NCI-H2107 (cell line): ENCODE measurements at places on chromosomes 4 and X.

GRCh38 chr4:2383760-2384159 is 34.7 kb downstream of the ZFYVE28 start:
- DNase-seq, result no peak

DNA sequence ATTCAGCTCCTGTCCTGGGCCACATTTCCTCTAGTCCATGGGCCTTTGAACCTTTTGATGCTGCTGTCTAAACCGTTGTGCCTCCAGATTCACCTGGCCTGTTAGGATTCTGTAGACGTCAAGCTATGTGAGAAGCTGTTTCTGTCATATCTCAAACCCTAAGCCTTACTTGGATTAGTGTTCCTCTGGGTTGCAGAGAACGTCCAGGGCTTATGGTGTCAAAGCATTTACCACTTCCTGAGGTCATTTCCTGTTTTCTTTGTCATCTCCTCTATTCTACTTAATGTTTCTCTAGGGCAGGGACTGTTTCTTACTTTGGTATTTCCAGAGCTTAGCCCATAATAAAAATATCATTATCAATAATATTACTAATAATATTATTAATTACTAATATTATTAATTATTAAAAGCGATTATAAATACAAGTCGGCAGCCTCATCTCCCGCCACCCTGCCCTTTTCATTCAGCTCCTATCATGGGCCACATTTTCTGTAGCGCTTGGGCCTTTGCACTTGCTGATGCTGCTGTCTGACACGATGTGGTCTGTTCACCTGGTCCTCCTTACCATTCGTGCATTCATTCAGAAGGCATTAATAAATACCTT is 19.1 kb downstream of the PRIMPOL start:
- no peak for DNase-seq

DNA sequence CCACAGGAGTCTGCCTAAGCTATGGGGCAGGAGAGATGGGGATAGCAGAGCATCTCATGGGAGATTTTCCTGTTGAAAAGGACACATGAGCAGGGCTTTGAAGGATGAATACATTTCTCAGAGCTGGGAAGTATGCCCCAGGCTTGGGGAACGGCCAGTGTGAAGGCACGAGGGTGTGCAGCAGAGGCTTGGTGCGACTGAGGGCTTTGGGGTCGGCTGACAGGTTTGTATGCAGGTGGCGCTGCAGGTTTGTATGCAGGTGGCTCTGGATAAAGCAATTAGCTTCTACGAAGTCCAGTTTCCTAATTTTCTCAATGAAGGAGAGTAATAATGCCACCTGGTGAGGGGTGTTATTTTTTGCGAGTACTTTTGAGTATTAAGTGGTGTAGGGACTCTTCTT is 6.8 kb upstream of the KIAA0232 start:
- no peak for DNase-seq

GRCh38 chr4:47835494-47835893 is 2.4 kb downstream of the CORIN start:
- DNase-seq, result no peak

- DNase-seq, result no peak
Measured at GRCh38 chr4:41569961-41570360, 32.0 kb downstream of the LIMCH1 start.

- DNase-seq, result no peak
Measured at GRCh38 chr4:67615119-67615518, 56.6 kb downstream of the STAP1 start.
